ENCODE measurements at places on chromosomes 5 and 9.

DNA sequence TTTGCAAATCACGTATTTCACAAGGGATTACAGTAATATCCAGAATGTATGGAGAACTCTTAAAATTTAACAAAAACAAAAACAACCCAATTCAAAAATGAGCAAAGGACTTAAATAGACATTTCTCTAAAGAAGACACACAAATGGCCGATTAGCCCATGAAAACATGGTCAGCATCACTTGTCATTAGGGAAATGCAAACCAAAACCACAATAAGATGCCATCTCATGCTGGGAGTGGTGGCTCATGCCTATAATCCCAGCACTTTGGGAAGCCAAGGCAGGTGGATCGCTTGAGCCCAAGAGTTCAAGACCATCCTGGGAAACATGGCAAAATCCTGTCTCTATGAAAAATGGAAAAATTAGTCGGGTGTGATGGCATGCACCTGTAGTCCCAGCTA, 120.2 kb downstream of the SUSD1 start:
- DNase-seq = no peak

GRCh38 chr9:89993678-89994630, 389.1 kb downstream of the GADD45G start:
- no peak for DNase-seq

DNA sequence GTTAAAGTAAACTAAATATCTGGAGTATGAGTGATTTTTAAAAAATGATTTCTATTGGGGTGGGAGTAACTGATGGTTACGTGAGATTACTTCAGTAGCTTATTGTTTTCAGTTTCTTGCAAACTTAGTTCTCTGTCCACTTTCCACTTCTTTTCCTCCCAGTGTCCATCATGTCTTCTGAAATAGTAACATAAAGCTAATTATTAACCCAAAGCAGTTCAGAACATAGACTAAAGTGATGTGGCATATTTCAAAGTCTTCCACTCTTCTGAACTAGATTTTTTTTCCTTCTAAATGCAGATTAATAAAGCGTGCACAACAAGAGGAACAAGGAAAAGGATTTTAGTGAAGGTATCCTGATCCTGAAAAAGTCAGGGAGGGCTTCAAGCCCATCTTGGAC, 114.1 kb downstream of the MAN2A1 start:
- no peak for DNase-seq

GRCh38 chr5:125372694-125373631, 626.5 kb upstream of the ZNF608 start:
- no peak for DNase-seq

DNA sequence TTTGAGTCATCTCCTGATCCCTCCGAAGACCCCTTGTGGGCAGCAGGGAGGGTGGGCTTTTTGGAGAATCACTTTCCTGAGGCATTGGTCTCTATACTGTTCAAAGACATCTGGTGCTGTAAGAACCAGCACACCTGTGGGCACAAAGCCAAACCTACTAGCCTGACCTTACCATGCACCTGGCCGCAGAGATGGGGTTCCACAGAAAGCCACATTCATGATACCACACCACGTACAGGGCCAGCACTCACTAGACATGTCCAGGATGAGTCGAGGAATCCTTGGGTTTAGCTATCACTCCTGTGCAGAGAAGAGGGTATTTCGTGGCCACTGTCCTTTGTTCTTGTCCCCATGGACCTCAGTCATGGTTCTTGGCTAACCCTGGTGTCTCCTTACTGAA, 203.4 kb downstream of the CACNA1B start:
- DNase-seq = no peak

- DNase-seq = no peak
Observed at GRCh38 chr5:171680485-171680884, 105.1 kb upstream of the SMIM23 start.

DNA sequence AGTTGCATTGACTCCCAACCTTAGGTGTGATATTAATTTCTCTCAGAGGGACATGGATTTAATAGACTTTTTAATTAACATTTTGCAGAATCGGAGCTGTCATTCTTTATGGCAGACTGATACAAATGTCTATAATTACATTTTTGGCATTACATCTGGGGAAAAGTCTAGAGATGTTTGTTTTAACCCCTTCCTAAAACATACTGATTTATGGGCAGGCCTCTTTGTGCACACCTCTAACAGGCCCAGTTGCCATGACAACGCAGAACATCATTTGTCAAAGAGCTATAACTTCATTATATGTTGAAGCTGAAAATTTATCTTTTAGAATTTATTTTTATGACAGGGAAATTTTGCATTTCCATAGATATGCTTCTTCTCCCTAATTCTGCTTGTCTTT, 158.5 kb downstream of the NTRK2 start:
- no peak for DNase-seq

- DNase-seq = peak; percentile 24
Observed at GRCh38 chr5:151612689-151613427, 21.7 kb upstream of the FAT2 start.

GRCh38 chr9:87950765-87951488, 23.4 kb downstream of the CDK20 start:
- DNase-seq = no peak

GRCh38 chr5:38603691-38604090, 47.2 kb upstream of the LIFR start:
- no peak for DNase-seq

DNA sequence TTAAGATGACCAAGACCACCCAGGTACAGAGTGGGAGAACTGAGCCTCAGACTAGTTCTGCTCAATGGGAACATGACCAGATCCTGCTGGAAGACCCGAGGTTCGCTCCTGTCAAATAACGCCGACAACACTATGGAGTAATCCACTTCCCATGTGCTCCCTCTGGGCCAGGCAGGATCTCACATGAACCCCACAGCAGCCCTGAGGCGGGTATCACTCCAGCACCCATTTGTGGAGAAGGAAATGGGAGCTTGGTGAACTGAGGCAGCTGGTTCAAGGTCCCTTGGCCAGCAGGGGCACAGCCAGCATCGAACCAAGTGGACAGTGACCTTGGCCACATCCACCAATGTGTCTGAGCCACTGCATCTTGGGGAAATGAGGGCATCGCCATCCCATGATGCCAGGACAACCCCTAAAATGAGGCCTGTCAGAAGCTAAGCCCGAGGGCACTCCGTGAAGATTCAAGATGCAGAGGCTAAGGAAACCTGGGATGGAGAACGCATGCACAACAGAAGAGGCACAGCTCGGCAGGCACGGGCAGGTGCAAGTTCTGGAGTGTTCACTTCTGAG, 8.5 kb downstream of the ANKS6 start:
- no peak for DNase-seq

GRCh38 chr5:129110742-129111141, 16.2 kb downstream of the ISOC1 start:
- no peak for DNase-seq

DNA sequence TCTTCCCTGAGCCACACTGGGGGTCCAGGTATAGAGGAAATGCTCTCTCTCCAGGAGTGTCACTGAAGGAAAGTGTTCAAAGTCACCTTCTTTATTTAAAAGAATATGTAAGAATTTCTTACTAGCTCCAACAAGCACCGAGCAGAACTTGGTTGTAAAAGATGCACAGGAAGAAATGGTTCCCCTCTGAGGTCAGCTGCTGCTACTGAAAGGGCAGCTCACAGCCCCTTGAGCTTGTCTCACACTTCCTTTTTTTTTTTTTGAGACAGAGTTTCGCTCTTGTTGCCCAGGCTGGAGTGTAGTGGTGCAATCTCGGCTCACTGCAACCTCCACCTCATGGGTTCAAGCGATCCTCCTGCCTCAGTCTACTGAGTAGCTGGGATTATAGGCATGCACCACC, 77.2 kb downstream of the PRRT1B start:
- DNase-seq = no peak

GRCh38 chr5:91332267-91333045, 50.7 kb downstream of the ARRDC3 start:
- no peak for DNase-seq

DNA sequence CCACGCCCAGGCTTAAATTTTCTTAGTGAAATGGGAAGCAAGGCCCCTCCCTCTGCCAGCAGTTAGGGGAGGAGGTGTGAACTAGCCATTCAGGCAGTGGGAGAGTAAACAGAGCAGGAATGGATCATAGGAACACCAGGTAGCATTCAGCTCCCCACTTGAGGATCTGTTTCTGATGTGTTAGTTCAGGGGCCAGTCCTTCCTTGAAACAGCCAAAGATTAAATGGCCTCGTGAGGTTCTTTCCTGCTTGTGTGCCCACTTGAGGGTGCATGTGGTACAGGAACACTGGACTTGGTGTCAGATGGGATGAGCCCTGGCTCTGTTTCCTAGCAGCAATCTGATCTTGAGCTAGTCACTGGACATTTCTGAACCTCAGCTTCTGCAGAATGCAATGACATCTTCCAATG, 21.2 kb downstream of the FAXDC2 start:
- DNase-seq = no peak

- DNase-seq = no peak
Observed at GRCh38 chr9:114465906-114466900, 39.1 kb downstream of the WHRN start.

DNA sequence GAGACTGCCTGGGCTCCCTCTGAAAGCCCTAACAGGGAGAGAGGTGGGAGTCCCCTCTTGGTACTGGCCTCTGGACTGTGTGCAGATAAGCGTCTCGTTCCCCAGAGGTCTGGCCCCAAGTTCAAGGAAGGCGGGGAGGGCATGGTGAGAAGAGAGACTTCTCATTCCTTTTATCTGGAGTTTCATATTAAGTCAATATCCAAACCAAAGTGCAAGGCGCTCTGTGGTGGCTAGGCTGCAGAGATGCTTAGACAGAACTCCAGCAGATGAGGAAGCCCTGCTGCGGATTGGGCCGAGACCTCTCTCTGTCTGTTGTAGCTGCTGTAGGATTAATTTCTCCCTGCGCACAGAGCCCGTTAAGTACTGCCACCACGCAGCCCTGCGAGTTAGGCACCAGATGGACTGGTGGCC, 16.0 kb downstream of the MVB12B start:
- DNase-seq = no peak

DNA sequence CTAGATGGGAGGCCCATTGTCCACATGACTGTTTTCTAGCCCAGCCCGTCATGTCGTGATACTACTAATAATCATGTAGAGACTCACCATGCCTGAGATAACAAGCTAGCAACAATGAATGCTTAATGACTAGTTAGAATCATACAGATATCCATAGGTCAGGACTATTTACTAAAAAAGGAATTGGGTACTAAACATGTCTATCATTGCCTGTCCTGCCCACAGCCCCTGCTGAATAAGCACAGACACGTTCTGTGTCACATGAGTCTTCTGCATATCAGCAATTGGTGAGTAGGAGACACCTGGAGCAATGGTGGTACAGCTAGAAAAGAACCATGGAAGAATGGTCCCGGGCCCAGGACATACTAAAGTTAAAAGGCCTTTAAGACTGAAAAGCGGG, 18.0 kb downstream of the FRRS1L start:
- no peak for DNase-seq

DNA sequence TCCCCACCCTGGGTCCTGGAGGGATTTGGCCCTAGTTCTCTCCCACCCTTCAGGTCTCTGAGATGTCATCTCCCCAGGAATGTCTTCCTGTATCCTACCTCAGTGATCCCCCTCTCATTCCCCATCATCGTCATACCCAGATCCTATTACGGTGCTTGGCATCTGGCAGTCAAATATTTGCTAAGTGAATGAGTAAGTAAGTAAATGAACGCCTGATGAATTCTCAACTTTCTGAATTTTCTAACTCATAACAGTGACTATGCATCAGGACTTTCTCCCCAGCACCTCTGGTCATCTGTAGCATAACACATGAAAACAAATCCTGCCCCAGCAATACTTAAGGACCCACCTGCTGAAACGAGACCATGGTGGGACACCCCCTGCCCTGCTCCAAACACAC, 244.2 kb downstream of the EBF1 start:
- DNase-seq = no peak

DNA sequence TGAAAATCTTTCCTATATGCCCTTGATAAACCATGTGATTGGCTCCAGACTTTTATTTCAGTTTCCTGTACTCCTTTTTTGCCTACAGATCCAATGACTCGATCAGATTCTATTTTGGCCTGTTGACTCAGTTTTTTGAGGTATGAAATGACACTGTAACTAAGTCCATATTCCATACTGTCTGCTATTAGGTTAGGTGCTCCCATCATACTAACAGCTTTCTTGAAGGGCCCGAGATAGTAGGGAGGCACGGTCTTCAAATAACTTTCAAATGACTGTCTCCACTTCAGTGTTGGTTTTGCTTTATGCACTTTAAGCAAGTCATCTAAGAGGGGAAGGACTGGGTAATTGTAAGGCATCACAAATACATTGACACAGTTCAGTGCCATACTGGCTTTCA, 295.4 kb upstream of the DAB2 start:
- no peak for DNase-seq

DNA sequence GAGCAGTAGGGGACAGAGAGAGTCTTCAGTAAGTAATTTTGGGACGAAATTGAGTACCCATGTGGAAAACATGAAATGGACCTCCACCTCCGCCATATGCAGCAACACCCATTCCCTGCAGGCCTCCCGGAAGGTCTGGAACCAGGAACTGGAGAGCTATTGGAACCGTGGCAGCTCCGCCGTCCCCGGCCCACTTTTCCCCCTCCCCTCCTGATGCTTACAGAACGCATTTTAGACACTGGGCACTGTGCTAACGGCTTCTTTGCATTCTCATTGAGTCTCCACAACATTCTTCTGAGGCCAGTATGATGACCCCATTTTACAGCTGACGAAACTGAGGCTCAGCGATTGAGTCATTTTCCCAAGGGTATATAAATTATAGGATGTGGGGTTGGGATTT, 20.4 kb upstream of the ZBTB43 start:
- DNase-seq = no peak
